ENCODE measurements at places on chromosomes 16 and 17.

DNA sequence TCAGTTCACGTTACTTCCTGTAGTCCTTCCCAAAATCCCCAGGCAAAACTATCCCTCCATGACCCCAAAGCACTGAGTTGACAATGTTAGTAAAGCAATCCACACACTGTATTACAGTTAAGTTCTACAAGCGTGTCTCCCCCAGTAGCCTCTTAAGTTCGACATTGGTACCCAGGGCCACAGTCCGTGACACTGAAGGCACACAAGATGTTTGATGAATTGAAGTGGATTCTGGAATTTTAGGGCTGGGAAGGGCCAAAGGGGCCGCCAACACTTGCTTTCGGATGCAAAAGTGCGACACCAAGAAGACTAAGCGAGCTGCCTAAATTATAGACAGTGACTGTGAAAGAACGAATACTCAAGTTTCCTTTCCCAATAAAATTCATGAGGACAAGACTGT lies 1.5 kb downstream of the VPS35 start:
- DNase-seq: no peak

GRCh38 chr17:7589204-7589868 lies 558 bp downstream of the SOX15 start:
- no peak for DNase-seq

DNA sequence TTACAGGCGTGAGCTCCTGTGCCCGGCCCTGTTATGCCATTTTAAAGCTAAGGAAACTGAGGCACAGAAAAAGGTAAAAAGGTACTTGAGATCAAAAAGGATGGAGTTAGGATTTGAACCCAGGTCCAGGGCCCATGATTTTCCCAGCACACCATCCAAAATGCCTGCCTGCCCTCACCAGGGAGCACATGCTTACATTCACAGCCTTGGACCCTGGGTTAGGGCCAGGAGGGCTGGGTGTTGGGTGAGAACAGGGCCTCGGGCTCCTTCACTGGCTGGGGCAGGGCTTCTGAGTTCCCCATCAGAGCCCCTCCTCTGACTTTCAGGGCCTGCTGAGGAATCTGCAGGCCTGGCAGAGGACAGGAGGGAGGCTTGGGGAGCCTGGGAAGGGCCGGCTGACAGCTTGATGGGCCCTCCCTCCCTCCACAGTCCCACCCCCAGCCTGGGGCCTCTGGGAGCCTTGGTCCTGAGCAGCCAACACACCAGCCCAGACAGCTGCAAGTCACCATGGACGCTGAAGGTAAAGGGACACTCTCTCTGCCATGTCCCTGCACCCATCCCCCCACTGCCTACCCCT lies at the start of gene QPRT:
TSS of gene QPRT (plus strand) at position 490 of the 577 bp plus-strand sequence. CDS start at position 508, 18 bp downstream.
- DNase-seq: no peak

DNA sequence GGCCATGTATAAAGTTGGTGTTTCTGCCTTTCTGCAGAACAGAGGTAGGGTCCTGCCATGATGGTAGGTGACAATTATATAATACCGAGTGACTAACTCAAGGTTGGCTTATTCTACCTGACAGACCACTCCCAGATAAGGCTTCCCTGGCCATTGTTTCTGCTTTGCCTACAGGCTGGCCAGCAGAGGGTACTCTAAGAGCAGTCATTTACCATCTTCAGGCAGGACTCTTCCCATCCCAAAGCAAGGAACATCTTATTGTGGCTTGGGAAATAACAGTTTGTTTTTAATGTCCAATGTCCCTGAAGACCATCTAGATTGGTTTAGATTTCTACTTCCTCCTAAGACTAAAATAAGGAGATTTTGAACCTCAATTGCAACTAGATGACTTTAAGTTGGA lies 74.1 kb downstream of the SNX11 start:
- no peak for DNase-seq

- DNase-seq: no peak
Measured at GRCh38 chr16:82533189-82533588, 93.6 kb upstream of the CDH13 start.

DNA sequence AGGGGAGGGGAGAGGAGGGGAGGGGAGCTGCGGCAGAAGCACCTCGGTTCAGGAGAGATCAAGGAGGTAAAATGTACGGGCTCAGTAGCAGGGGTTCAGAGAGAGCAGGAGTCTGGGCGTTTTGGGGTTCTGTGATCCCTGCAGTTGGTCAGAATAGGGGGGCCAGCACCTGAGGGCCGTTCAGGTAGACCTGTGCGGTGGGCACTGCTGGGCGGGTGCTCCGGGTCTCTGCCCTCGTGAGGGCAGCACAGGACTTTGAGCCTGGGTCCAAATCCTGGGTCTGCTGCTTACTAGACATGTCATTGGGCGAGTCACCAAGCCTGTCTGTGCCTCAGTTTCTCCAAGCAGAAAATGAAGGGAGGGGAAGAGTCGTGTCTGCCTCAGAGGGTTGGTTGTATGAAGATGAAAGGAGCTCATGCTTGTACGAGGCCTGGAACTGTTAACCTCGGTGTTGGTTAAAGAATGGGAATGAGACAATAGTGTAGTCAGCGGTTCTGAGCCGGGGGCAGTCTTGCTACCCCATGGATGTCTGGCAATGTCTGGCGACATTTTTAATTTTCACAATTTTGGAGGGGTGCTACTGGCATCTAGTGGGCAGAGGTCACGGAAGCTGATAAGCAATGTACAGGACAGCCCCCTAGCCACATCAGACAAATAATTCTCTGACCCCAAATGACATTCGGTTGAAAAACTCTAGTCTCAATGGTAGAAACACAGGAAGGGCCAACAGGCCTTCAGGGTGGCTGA lies 35.4 kb downstream of the OR1D5 start:
- no peak for DNase-seq

GRCh38 chr17:1299552-1300370 lies 20.3 kb downstream of the TRARG1 start:
- no peak for DNase-seq

- no peak for DNase-seq
Measured at GRCh38 chr16:57601801-57602478, 26.5 kb upstream of the ADGRG1 start.

- no peak for DNase-seq
Measured at GRCh38 chr17:7702776-7703175, 2.2 kb upstream of the EFNB3 start.

GRCh38 chr17:64281962-64282752 lies 19.1 kb upstream of the TEX2 start:
- no peak for DNase-seq

GRCh38 chr16:80990978-80991377 lies 15.7 kb downstream of the CMC2 start:
- DNase-seq: no peak

DNA sequence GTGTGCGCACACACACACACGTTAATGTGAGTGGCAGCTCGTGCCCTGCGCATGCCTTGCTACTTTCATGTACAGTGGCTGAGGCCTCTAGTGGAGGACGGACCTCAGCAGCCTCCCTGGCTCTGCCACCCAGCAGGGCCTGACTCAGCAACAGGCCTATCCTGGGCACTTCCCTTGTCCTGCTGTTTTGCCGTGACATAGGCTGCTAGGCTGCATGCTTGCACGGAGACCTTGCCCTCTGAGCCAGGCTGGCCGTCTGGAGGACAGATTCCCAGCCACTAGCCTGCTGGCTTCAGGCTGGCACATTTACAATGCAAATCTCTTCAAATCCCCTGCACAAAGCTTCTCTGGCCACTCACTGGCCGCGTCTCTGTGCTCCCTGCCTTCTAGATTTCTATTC lies 9.5 kb downstream of the RNF213 start:
- DNase-seq: no peak

All from NCI-H2081 treated with DMSO at 0.1 percent for 48 hours (cell line).